H1 (cell line): ENCODE measurements at places on chromosomes 1 and 21. TPM values are rescaled to one million over a fixed set of nuclear protein-coding genes. Genes with fewer than 3 reads are reported as not detected.

- no peak for DNase-seq
Measured at GRCh38 chr1:40045182-40045581, 4.7 kb downstream of the CAP1 start.

DNA sequence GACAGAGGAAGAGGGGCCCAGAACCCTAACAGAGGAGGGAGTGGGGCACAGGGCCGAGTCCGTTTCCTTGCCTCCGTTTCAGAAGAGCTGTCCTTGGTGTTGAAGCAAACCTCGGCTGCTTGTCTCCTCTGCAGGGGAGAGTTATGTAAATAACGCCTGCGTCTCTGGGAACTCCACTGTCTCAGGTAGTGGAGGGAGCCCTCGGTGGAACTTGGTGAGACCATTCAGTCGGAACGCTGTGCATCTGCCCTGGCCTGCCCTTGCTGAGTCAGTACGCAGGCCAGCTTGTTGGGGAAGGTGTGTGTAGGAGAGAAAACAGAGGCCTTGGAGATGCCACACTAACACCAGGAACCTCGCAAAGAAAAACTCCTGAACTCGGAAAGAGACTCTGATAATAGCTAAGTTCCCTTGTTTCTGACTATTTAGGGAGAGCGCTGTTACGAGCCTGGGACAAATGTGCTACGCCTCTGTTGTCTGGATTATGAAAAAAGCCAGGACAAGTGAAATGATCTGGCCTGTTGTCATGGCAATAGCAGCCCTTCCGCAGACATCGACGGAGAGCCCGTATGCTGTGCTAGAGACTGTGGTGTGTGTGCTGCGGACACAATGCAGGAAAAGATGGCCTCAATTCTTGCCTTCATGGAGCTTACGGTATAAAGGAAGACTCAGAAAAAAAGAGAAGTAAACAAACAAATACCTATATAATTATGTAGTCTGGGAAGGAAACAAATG is 94.6 kb upstream of the AKT3 start:
- DNase-seq, result peak; percentile 49

DNA sequence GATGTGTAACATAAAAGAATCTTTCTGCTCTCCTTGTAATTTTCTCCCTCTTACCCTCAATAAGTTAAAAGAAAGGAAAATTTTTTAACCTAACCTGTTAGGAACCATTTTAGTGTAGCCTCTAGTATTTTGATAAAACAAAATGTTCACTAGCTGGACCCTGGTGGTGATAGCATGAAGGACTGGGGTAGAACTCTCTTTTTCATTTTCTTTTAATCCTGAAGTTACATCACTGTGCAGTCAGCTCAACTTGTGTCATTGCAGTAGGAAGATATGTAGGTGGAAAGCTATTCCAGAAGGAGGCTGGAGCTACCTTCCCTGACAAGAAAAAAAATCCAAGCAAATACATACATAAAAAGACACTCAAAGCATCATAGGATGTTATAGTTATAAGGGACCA is 39.3 kb downstream of the NFIA start:
- DNase-seq, result no peak

- no peak for DNase-seq
Measured at GRCh38 chr1:223667484-223668182, 2.1 kb upstream of the CAPN8 start.

DNA sequence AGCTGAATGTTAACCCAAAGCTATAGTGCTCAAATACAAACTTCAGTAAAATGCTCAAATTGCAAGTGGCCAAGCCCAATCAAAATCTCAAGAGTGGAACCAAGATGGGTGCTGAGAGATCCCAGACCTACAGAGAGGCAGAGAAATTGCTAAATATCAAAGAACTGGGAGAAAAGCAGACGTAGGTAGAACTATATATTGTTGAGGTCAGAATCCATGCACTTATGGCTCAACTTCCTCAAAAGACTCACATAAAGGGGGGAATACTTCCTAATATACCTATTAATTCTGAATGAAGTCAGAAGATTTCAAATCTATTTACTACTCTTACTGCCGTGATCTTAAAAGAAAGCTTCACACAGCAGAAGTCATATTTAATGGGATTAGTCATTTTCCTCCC is 65.2 kb downstream of the PUM1 start:
- no peak for DNase-seq

DNA sequence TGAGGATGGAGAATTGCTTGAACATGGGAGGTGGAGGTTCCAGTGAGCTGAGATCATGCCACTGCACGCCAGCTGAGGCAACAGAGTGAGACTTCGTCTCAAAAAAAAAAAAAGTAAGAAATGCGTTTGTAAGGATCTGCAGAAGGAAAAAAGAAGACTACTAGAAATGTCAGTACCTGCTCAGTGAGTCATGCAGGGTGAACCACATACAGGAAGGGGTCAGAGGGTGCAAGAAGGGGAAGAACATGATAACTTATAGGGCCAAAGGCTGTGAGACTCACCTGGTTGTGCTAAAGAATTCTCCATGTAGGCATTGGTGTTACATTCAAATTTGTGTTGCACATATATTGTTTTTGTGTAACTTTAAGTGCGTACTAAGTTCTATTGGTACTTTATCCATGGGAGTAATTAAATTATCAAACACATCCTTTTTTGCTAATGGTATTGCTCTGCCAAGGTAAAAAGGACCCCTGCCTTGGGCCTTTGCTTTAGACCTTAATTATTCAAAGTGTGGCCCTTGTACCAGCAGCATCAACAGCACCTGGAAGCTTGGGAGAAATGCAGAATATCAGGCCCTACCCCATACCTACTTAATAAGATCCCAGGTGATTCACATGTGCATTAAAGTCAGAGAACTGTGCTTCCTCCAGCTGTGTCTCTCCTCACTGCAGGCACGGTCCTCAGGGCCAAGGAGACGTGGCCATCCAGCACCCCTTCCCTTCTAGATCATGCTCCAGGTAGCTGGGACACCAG is 96.4 kb upstream of the PPP2R5A start:
- no peak for DNase-seq

GRCh38 chr1:5680600-5680999 is 311.6 kb downstream of the NPHP4 start:
- no peak for DNase-seq

GRCh38 chr1:87129038-87129437 is 199.6 kb upstream of the LMO4 start:
- DNase-seq, result no peak

DNA sequence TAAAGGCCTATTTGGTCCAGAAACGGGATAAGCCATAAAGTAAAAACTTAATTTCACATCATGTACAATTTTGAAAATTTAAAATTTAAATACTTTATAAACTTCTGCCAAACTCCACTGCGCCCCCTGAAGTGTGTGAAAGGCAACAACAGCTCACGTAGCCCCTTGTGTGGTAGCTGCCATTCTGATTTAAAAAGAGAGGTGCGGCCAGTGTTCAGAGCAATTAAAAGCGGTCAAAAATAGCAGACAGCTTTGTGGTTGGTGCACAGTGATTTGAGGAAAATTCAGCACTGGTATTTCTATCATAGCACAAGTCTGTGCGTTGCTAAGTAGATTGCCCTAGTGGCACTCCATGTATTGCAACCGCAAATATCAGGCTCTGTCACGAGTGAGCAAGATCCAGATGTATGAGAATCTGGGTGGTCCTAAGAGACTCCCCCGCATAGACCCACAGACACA is 122.5 kb downstream of the ATG4C start:
- peak; percentile 54 for DNase-seq

- no peak for DNase-seq
Measured at GRCh38 chr1:201065686-201066085, 42.2 kb upstream of the KIF21B start.

- DNase-seq, result no peak
Measured at GRCh38 chr1:64030411-64030810, 173.0 kb upstream of the UBE2U start.

DNA sequence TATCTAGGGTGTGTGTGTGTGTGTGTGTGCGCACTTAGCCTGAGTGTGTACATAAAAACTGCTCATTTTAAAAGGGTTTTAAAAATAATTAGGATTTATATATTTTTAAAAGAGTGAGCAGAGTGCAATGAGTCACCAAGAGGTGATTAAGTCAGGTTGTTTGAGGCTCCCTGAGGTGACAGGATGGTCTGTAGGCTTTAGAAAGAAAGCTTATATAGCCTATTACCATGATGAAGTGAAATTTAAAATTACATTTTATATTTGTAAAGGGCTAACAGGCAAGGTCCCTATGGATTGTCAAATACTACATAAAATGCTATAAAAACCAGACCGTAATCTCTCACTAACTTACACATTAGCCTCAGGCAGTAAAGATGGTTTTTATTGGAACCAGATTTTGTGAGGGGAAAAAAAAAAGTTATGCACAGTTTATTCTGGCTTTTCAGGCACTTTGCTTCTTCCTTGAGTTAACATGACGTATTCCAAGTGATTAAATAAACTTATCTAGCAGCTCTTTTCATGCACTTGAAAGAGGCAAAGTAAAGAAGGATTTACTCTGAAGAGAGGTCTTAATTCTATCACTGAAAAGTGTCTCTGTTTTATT is 711.7 kb upstream of the PTBP2 start:
- DNase-seq, result no peak

- DNase-seq, result no peak
Measured at GRCh38 chr1:207647671-207648333, 2.9 kb downstream of the CR1L start.

DNA sequence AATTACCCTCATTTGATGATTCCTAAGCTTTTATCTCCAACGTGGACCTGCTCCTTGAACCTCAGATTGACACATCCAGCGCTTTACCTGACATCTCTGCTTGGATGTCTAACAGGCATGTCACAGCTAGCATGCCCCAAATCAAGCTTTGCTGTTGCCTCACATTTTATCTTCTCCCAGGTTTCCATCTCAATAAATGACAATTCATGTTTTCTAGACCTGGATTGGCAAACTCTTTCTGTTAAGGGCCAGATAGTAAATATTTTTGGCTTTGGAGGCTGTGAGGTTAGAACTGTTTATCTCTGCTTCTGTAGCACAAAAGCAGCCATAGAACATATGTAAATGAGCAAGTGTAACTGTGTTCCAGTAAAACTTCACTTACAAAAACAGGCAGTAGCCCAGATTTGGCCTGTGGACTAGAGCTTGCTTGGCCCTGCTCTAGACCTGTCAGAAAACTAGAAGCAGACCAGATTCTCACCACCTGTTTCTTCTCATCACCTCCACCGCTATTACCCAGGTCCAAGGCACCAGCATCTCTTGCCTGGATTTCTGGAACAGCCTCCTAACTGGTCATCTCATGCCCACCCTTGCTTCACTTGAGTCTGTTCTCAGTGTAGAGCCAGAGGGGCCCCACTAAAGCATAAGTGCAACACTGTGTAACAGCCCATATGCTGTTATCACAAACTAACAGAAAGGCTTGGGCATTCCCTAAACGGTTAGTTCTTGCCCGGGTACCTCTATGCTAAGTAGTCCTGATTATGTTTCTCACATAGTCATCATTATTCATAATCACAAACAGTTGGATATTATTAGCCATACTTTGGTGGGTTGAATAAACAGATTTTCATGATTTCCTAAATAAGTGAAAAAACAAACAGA is 42.3 kb downstream of the UBE4B start:
- DNase-seq, result no peak

DNA sequence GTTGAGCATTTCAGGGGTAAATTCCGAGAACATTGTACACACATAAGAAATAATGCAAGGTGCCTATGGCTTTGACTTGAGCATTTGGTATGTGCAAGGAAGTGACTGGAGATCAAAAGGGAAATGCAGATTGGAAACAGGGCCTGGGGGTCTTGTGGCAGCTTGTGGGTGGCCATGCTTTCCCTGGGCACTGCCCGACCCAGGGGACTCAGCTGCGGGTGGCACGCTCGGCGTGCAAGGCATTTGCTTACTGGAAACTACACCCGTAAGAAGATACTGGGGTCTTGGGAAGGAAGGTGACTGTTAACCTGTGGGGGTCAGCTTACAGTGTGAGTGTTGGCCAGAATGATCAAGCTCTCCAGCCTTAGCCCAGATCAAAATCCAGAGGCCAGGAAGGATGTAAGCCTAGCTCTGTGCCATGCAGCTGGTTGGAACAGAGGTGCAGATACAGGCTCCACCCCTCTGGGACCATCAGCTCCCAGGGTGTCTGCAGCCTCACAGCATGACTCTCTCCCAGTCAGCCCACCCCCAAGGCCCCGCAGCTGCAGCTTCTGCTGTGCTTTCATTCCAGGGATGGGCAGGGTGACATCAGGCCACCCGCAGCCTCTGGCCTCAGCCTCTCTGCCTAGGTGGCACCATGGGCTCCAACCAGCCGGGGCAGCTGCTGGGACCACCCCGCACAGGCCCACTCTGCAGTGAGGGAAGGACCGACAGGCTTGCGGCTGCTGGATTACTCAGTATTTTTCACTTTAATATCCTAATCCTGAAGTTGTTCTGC is 55.1 kb downstream of the KIF26B start:
- DNase-seq, result no peak

- no peak for DNase-seq
Measured at GRCh38 chr1:158290321-158290844, 660 bp downstream of the CD1C start.

GRCh38 chr1:67896826-67897225 is 63.6 kb upstream of the GNG12 start:
- DNase-seq, result no peak

GRCh38 chr1:203342192-203342940 is 8.6 kb downstream of the FMOD start:
- peak; percentile 89 for DNase-seq

GRCh38 chr1:204968135-204968534 is 74.9 kb upstream of the CNTN2 start:
- DNase-seq, result no peak

DNA sequence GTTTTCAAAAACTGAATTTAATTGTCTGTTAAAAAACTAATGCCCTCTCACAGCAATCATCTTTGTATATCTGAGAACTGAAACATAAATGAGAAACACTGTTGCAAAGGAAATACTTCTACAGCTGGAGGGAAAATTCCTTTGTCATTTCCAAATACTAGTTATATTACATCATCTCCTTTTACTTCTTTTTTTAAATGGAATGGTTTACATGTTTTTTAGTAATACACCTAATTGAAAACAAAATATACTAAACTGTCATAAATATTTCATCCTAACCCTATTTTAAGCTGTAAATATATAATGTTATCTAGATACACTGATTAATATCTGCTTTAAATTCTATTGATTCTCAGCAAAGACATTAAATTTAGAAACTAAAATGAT is 19.1 kb downstream of the CDC42BPA start:
- DNase-seq, result no peak

- no peak for DNase-seq
Measured at GRCh38 chr1:94236013-94236491, 1.3 kb downstream of the ARHGAP29 start.

- DNase-seq, result no peak
Measured at GRCh38 chr21:32094804-32095203, 184.0 kb downstream of the MIS18A start.

Gene SYNC
- 0.17 TPM in 1 of 2 replicates, not detected in the other for total RNA-seq

Gene PCSK9
- 32.3 and 33.8 TPM in 2 replicates for total RNA-seq

Gene NOL9
- 38.1 and 42.9 TPM in 2 replicates for total RNA-seq

Gene C1orf167
- 0.90 and 1.3 TPM in 2 replicates for total RNA-seq

Gene BMP8A
- total RNA-seq, result 0.43 and 0.63 TPM in 2 replicates

Gene CD34
- total RNA-seq, result 0.39 and 0.46 TPM in 2 replicates

Gene CSTB
- 53.8 and 54.5 TPM in 2 replicates for total RNA-seq

Gene TAS1R2
- total RNA-seq, result not detected in 2 replicates

Gene RPE65
- not detected in 2 replicates for total RNA-seq

Gene B3GALNT2
- total RNA-seq, result 36.4 and 39.4 TPM in 2 replicates

Gene KCNT2
- total RNA-seq, result 9.3 and 10.2 TPM in 2 replicates

Gene RGS7
- 2.1 and 3.0 TPM in 2 replicates for total RNA-seq
